ENCODE measurements at places on chromosomes 5 and 9.

GRCh38 chr5:159737263-159737662 lies 179.0 kb upstream of the ADRA1B start:
- DNase-seq: no peak

GRCh38 chr5:13322769-13323168 lies 621.7 kb downstream of the DNAH5 start:
- no peak for DNase-seq

DNA sequence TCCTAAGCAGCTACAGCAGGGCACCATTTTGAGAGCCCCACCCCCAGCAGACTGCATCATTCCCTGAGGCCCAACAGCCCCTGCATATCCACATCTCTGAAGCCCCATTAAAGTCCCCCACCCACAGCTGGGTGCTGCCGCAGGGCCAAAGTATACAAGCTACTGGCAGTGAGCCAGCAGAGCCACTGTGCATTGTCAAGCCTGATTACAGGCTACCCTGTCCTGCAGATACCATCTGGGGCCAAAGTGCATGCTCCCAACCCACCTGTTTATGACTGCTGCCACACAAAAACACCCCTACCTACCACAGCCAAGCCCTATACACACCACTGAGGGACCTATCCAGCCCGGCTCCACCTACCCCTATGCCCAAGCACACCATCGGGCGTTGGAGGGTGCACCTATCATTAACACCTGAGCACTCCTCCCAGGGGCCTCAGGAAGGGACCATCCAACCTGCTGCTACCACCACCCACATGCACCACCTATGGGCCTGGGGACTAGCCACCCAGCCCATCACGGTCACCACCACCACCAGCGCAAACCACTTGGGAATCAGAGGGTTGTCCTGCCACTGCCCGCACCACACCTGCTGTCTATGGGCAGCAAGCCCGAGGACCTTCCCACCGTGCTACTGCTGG lies 105.0 kb downstream of the PLPP1 start:
- DNase-seq: no peak

DNA sequence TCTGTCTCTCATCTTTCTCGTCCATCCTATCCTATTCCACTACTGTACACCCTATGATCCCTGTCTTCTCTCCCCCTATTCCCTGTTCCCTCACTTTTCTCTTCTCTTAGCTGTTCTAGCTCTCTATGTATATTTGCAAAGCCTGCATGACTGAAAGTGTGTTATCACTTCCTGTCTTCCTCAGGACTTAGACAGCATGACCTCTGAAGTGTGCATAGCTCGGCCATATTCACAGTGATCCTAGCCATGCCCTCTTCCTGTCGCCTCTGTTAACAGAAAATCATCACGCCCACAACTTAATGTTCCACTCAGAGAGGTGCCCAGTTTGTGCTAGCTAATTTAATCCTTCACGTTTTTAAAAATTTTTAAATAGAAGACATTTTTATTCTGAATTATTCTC lies 35.8 kb upstream of the CDH6 start:
- no peak for DNase-seq

All from left forelimb (tissue), 1 donor.